ENCODE measurements at places on chromosomes 2 and 18. TPM values are rescaled to one million over a fixed set of nuclear protein-coding genes. Genes with fewer than 3 reads are reported as not detected.

Gene INHA
- total RNA-seq: not detected

Gene IL36RN
- not detected for total RNA-seq

Gene COL6A3
- total RNA-seq: 160 TPM

Gene COLEC12
- total RNA-seq: 58.8 TPM

GRCh38 chr2:55802067-55802466 is 108.4 kb upstream of the PNPT1 start:
- no peak overlapping the region for H3K27ac ChIP-seq
- H3K27me3 ChIP-seq: no peaks in the 10 kb centered on the region
- H3K4me3 ChIP-seq: no peak overlapping the region
- DNase-seq: no peak
- H3K36me3 ChIP-seq: no peaks in the 10 kb centered on the region
